ENCODE measurements at places on chromosomes 5 and 9. TPM values are rescaled to one million over a fixed set of nuclear protein-coding genes. Genes with fewer than 3 reads are reported as not detected.

Gene CDH10
- total RNA-seq, result not detected

GRCh38 chr9:3721096-3721495 lies 195.3 kb upstream of the RFX3 start:
- no peak for DNase-seq

Gene CCDC187
- total RNA-seq, result not detected

Gene CEL
- 1.3 TPM for total RNA-seq

DNA sequence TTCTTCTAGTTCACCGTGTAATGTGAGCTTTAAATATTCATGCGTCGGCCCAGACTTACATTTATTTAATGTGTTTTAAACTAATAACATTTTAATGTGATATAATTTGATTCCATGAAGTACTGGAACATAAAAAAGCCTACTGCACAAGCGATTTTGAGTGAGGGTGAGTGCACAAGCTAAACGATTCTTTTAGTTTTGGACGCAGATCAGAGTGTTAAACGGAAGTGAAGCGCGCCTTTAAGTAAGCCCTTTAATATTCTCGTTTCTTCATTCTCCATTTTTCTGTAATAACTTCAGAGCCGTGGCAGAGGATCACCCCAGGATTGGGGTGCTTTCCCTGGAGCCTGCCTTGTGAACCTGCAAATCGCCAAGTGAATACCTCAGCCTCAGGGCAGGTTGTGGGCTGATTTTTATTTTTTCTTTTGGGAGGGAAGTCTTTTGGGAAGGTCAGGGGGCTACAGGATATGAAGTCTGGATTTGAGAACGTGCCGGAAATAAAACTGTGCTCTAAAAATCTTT lies 4.9 kb upstream of the PAX5 start:
- no peak for DNase-seq
